GM13977 (cell line): ENCODE measurements at places on chromosomes 7 and 10.

DNA sequence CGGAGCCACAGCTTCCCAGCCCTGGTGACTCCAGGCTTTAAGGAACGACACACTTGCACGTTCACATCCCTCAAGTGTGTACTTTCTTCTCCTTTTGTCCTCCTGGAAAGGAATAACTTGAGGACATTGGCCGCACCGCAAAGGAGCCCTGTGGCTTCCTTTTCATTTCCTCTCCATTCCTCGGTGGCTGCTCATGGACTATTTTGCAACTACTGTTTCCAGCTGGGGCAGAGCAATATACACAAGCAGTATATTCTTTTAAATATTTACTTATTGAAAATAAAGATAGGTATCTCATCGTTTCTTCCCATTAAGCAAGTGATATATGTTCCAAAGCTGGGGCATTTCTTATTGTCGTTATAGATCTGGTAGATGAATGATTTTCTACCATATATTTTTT lies 97.2 kb upstream of the LYZL1 start:
- DNase-seq = no peak

DNA sequence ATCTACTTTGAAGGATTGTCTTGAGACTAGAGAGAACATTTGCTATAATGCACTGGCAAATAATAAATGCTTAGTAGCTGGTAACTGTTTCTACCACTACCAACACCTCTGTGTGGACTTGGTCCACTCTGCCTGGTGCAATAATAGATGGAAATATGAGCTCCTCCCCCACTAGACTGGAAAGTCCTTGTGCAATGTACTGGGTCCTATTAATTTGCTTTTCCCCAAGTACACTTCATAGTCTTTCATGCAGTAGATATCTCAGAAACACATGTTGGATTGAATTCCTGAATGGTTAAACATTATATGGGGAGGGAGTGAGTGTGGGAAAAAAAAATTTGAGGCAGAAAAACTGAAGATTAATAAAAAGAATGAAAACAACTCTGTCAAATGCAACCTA lies 119.3 kb downstream of the C10orf90 start:
- no peak for DNase-seq

GRCh38 chr7:10918093-10918590 lies 55.5 kb upstream of the PHF14 start:
- DNase-seq = no peak

- DNase-seq = no peak
Measured at GRCh38 chr7:422191-422885, 97.3 kb downstream of the PDGFA start.

DNA sequence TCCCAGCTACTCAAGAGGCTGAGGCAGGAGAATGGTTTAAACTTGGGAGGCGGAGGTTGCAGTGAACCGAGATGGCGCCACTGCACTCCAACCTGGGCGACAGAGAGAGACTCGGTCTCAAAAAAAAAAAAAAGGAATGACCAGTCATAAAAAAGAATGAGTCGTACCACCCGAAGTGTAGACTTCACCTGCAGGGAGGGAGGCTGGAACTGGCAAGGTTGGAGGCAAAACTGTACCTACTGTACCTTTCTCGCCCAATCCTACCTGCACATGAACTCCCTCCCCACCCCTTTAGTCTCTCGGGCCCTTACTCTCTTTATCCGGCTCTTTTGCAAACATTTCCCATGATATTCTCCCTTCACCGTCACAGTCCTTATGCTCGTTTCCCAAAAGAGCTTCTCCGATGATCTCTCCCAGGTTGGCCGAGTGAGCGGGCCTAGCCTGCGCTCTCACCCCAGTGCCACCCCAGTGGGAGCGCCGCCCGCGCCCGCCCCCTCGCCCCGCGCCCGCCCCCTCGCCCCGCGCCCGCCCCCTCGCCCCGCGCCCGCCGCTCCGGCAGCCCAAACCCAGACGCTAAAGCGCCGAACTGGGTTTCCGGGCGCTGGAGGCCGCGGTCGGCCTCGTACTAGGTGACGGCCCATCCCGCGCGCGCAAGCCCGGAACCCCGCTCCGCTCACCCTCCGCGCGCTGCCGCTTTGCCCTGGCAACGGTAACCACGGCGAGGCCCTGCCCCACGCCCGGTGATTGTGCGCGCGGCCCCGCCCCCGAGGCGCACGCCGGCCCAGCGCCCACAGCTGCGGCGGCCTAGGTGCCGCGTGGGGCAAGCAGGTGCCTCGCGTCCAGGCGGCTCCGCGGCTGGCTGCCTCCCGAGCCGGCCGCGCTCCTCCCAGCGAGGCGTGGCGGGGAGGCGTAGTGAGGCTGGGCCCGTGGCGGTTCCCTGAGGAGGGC lies at the start of gene SMKR1:
SMKR1 (plus strand) TSS at position 772 of the 948 bp plus-strand sequence. CDS start 294 bp downstream, outside the sequence.
- DNase-seq = peak; percentile 98

DNA sequence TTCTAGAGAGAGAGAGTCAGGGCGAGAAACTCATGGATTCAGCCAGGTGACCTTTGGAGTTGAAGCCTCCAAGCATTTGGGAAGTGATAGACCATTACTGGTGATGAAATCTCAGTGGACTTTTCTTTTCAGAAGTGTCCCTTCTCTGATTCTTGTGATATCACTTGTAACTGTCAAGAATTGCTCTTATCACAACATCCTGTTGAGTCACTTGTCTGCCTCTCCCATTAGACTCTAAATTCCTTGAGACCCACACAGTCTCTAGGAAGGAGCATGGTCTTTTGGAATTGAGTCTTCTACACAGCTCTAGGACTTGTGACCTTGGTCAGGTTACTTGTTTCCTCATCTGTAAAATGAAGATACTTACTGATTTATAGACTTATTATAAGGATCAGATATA lies 81.0 kb downstream of the CFAP58 start:
- no peak for DNase-seq

GRCh38 chr7:90210981-90211380 lies 559 bp upstream of the STEAP2 start:
- DNase-seq = peak; percentile 10

DNA sequence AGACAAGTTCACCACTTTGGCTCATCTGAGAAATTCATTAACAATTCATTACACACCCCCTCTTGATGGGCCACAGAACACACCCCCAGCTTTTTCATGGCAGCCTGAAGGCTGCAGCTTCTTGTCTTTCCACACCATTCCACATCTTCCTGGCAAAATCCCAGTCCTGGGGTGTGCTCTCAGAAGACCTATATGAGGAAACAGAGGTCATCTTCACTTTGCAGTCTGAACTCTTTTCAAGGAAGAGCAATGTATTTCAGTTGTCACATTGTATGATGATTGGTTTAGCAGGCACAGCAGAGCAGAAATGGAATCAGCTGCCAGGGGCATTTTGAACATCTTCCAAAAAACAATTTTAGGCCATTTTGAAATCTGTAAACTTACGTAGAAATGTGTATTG lies 7.8 kb upstream of the LRRC27 start:
- no peak for DNase-seq

DNA sequence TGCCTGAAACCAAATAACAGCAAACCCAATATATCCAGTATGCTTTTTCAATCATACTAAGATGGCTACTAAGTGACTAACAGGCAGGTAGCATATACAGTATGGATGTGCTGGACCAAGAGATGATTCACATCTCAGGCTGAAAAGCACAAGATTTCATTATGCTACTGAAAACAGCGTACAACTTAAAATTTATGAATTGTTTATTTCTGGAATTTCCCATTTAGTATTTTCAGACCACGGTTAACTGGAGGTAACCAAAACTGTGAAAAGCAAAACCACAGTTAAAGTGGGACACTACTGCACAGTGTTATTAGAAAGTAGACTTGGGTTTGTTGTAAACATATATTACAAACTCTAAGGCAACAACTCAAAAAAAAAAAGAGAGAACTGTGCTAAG lies 91.5 kb downstream of the KMT2C start:
- no peak for DNase-seq

GRCh38 chr7:129047761-129048160 lies 7.2 kb downstream of the TNPO3 start:
- DNase-seq = no peak

GRCh38 chr10:93462881-93463280 lies 19.3 kb downstream of the MYOF start:
- no peak for DNase-seq

GRCh38 chr7:80082213-80082612 lies 52.4 kb upstream of the GNAI1 start:
- no peak for DNase-seq

DNA sequence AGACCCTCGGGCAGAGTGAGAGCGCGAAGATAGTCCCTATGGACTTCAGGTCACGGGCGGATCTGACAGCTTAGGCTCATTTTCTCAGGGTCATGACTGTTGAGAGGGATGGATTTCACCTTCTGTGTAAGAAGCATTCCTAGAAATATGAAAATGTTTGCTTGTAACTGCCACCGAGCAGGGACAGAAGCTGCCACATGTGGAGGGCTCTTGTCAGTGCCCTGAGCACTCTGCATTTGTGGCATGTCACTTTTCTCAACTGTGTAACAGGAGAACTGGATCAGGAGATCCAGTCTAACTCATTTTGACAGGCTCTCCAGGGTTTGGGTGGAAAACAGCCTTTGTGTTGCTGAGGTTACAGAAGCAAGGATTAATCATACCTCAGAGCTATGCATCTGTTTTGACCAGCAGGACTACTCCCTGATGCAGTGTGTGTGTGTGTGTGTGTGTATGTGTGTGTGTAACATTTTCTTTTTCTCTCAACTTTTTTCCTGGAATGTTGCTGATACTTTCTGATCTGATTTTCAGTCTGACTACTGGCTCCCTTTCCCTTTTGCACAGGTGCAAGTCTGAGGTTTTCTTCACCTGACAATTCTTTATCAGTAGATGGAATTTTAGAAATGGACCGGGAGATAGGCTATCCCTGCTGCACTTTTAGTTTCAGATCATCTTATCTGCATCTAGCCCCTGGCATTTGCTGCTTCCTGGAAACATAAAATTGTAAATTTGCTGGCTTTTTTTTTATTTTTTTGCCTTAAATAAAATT lies 183.3 kb downstream of the STK31 start:
- DNase-seq = no peak
